ENCODE measurements at places on chromosomes 11 and 22. TPM values are rescaled to one million over a fixed set of nuclear protein-coding genes. Genes with fewer than 3 reads are reported as not detected.

OR51I1 gene
- 0.26 TPM for total RNA-seq

TMPRSS5 gene
- total RNA-seq = 0.17 TPM

PLAAT5 gene
- 0.50 TPM for total RNA-seq

RIMBP3C gene
- total RNA-seq = 0.50 TPM

APOBEC3G gene
- total RNA-seq = 22.1 TPM

GRCh38 chr11:67699521-67699920 is 25.1 kb upstream of the ALDH3B2 start:
- DNase-seq = peak; percentile 9
- no peaks in the 10 kb centered on the region for H3K27me3 ChIP-seq
- H3K27ac ChIP-seq = no peak overlapping the region
- H3K4me1 ChIP-seq = no peaks in the 10 kb centered on the region
- H3K36me3 ChIP-seq = no peaks in the 10 kb centered on the region
- H3K4me3 ChIP-seq = no peak overlapping the region

GRCh38 chr11:60282286-60282685 is 1.8 kb downstream of the MS4A4A start:
- no peak for DNase-seq
- H3K27me3 ChIP-seq = no peaks in the 10 kb centered on the region
- H3K36me3 ChIP-seq = no peaks in the 10 kb centered on the region
- no peak overlapping the region for H3K4me3 ChIP-seq

DNA sequence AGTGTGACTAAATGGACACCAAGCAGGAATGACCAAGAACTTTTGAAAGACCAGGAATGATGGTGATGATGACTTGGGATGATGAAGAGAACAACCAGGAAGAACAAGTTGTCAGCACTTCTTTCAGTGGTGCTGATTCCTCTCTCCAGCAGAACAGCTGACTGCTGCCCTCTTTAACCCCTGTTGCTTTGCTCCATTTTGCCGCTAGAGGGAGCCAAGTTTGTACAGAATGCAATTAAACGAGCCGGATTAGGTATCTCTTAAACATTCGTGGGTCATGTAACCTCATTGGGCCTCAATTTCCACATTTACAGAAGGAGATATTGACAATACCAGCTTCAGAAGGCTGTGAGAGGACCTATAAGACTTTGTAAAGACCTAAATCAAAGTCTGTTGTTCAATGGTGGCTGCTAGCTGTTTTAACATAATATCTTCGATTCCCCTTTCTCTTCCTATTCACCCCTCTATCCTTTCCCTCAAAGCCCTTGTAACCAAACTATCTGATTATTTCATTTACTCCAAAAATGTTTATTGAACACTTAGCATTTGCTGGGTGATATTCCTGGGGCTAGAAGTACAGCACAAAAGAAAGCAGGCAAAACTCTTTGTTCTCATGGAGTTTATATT is 1.9 kb downstream of the OR4S1 start:
- H3K36me3 ChIP-seq = no peaks in the 10 kb centered on the region
- no peak overlapping the region for H3K27ac ChIP-seq
- H3K27me3 ChIP-seq = no peaks in the 10 kb centered on the region

- H3K36me3 ChIP-seq = no peaks in the 10 kb centered on the region
- H3K4me1 ChIP-seq = peaks cover 11% of the 10 kb centered on the region
- DNase-seq = no peak
- no peak overlapping the region for H3K4me3 ChIP-seq
- no peak overlapping the region for H3K27ac ChIP-seq
- H3K27me3 ChIP-seq = no peaks in the 10 kb centered on the region
Observed at GRCh38 chr11:122345586-122345985, 229.6 kb upstream of the BLID start.

DNA sequence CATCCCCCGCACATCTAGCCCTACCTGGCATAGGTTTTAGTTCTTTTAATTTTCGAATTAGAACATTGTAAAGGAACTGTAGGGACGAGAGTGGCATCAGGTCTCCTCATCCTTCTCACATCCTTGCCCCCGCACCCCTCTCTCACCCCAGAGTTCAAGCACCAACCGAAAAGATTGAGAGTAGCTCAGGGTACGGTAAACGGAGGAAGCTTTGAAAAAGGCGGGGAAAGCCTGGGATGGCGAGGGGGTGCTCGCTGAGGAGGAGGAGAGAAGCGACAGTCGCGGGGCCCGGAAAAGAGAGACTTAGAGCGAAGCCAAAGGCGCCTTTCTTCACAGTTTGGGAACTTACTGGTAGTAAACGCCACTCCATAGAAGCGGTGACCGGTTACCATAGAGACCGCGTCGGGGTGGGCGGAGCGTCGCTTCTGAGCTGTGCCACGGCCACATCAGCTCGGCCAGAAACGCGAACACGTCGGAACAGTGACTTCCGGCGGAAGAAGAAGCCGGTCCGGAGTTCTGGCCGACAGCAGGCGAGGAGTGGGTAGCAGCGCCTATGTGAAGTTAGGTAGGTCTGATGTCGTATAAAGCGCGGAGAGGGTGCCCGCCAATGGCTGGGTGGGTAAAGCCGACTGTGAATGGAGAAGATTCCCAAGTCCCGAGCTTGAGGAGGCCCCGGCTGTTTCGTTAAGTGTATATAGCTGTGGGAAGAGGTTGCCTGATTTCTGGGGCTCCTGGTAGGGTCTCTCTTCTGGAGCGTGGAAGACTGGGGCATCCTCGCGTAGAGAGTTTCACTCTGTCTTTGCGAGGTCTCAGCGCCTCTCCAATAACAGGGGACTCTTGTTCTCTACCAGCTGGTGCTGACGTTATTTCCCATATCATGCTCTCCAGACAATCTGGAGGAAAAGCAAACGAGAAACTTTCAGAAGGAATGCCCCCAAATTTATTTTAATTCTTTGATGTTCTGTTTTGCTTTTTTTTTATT is at the start of the genes DCDC1 and DNAJC24:
DCDC1 (minus strand) TSS at position 392 of the 982 bp plus-strand sequence. CDS start 41,459 bp downstream, outside the sequence.
DNAJC24 (plus strand) TSS at position 513 of the 982 bp plus-strand sequence. CDS start 889 bp downstream, outside the sequence.
- H3K4me1 ChIP-seq = no peaks in the 10 kb centered on the region
- no peaks in the 10 kb centered on the region for H3K36me3 ChIP-seq
- peak within 1 kb of the TSS; percentile 83 for H3K27ac ChIP-seq
- DNase-seq = peak; percentile 93
- no peaks in the 10 kb centered on the region for H3K27me3 ChIP-seq

GRCh38 chr22:27705408-27706080 is 96.0 kb downstream of the MN1 start:
- no peak overlapping the region for H3K27ac ChIP-seq
- H3K4me1 ChIP-seq = no peaks in the 10 kb centered on the region
- H3K27me3 ChIP-seq = peaks cover 7% of the 10 kb centered on the region

- no peaks in the 10 kb centered on the region for H3K27me3 ChIP-seq
- no peak overlapping the region for H3K27ac ChIP-seq
- DNase-seq = peak; percentile 67
- no peak overlapping the region for H3K4me3 ChIP-seq
- no peaks in the 10 kb centered on the region for H3K4me1 ChIP-seq
Observed at GRCh38 chr11:103714246-103714645, 322.2 kb upstream of the DDI1 start.

DNA sequence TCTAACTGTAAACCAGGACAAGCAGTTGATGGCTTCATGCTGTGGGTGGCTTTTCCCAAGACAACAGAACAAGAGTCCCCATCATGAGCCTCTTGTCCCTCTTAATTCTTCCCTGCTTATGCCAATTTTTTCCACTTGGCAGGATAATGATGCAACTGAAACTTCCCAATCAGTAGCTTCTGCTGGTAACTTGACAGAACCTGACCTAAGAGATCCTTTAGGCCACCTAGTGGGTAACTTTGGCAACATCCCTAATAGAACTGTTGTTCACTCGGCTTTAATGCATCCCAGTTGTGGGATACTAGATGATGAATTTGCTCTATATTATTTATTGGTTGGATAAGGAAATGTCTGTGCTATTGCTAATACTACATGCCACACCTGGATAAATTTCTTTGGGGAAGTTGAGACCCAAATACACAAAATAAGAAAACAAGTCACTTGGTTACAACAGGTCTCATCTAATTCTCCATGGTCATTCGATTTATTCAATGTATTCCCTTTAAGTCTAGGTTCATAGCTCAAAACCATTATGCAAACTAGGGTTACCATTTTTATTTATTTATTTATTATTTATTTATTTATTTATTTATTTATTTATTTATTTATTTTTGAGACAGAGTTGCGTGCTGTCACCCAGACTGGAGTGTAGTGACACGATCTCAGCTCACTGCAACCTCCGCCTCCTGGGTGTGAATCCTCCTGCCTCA is 41.4 kb upstream of the NFAM1 start:
- no peaks in the 10 kb centered on the region for H3K36me3 ChIP-seq
- H3K27ac ChIP-seq = no peak overlapping the region
- no peaks in the 10 kb centered on the region for H3K27me3 ChIP-seq
- DNase-seq = peak; percentile 41
- H3K4me1 ChIP-seq = no peaks in the 10 kb centered on the region
- H3K4me3 ChIP-seq = no peak overlapping the region

DNA sequence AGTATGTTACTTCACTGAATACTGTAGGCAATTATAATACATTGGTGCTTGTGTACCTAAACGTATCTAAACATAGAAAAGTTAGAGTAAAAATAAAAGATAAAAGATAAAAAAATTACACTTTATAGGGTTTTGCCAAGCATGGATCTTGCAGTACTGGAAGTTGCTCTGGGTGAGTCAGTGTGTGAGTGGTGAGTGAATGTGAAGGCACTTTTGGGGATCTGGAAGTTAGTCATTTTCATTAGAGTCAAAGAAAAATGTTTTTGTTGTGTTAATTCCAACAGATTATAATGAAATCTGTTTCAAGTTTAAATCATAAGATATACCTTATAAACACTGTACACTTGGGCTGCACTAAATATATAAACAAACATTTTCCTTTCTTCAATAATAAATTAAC is 3.3 kb downstream of the SLC22A25 start:
- H3K4me1 ChIP-seq = no peaks in the 10 kb centered on the region
- no peak overlapping the region for H3K27ac ChIP-seq
- H3K36me3 ChIP-seq = no peaks in the 10 kb centered on the region
- H3K4me3 ChIP-seq = no peak overlapping the region

DNA sequence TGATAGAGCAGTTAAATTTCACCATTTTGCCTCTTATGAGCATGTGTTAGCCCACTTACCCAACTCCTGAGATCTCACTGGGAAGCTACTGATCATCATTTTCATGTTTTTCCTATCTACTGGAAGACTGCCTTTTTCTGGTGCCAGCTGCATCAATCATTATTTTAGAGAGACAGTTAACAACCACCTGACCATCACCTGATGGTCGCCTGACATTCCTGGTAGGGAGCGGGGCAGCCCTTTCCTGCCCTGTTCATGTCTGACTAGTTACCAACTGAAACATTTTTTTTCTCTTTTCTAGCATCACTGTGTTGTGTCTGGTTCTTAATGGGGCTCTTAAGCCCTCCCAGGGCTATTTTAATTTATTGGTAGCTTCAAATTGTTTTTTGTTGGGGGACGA is 20.2 kb upstream of the PATL1 start:
- H3K27me3 ChIP-seq = no peaks in the 10 kb centered on the region
- no peak for DNase-seq
- no peak overlapping the region for H3K27ac ChIP-seq
- no peaks in the 10 kb centered on the region for H3K36me3 ChIP-seq
- no peaks in the 10 kb centered on the region for H3K4me1 ChIP-seq

DNA sequence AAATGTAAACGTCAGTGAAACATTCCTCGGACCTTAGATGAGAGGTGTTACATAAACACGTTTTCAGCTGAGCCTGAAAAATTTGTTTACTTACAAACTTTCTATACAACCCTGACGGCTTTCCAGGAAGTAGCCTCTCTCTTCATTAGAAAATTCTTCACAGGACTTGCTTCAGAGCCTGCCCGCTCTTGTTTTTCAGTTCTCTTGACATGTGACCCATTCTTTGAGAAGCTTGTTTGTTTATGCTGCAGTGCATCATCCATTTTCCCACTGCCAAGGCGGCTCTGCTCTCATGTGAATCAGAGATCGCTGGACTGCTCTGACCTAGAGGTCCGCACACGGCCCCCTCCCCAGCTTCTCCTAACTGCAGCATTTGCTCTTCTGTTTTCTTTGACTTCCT is 47.9 kb upstream of the ARHGAP42 start:
- no peak overlapping the region for H3K4me3 ChIP-seq
- no peaks in the 10 kb centered on the region for H3K27me3 ChIP-seq
- H3K27ac ChIP-seq = no peak overlapping the region
- no peaks in the 10 kb centered on the region for H3K36me3 ChIP-seq
- H3K4me1 ChIP-seq = peaks cover 3% of the 10 kb centered on the region

- H3K27ac ChIP-seq = no peak overlapping the region
- no peak for DNase-seq
- H3K4me3 ChIP-seq = no peak overlapping the region
- no peaks in the 10 kb centered on the region for H3K27me3 ChIP-seq
- no peaks in the 10 kb centered on the region for H3K4me1 ChIP-seq
- no peaks in the 10 kb centered on the region for H3K36me3 ChIP-seq
Observed at GRCh38 chr11:103735497-103736032, 300.9 kb upstream of the DDI1 start.

DNA sequence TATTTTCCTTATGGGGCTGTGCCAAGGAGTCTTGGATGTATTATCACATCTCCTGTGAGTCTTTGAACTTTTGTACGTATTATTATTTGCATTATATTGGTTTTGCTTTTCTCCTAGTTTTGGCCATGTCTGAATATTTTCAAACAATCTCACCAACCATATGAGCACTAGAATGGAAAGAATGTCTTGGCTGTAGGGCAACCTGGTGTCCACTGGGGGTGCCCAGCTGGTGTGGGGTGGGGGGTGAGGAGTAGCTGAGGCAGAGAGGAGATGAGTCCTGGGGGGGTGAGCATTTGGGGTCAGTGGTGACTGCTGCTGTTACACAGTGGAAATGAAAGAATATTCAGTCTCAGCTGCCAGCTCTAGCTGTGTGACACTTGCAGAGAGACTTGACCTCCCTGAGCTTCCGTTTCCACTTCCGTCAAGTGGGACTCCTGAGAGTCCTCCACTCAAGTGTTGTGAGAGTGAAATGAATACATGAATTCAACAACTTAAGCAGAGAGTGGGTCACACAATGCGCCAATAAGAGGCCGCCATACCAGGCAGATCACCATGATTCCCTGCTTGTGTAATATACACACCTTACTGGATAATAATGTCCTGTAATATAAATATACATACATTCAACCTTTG is 12.7 kb upstream of the PVALB start:
- H3K27ac ChIP-seq = no peak overlapping the region
- no peaks in the 10 kb centered on the region for H3K36me3 ChIP-seq
- no peaks in the 10 kb centered on the region for H3K27me3 ChIP-seq
- no peak for DNase-seq
- H3K4me3 ChIP-seq = no peak overlapping the region
- no peaks in the 10 kb centered on the region for H3K4me1 ChIP-seq

- no peaks in the 10 kb centered on the region for H3K27me3 ChIP-seq
- no peaks in the 10 kb centered on the region for H3K4me1 ChIP-seq
- H3K36me3 ChIP-seq = no peaks in the 10 kb centered on the region
- H3K27ac ChIP-seq = no peak overlapping the region
- DNase-seq = peak; percentile 3
Observed at GRCh38 chr11:7143908-7144307, 55.1 kb downstream of the RBMXL2 start.
